ENCODE measurements at places on chromosomes 6 and 20.

GRCh38 chr20:51318058-51318949, 224.2 kb downstream of the NFATC2 start:
- peak; percentile 21 for DNase-seq

DNA sequence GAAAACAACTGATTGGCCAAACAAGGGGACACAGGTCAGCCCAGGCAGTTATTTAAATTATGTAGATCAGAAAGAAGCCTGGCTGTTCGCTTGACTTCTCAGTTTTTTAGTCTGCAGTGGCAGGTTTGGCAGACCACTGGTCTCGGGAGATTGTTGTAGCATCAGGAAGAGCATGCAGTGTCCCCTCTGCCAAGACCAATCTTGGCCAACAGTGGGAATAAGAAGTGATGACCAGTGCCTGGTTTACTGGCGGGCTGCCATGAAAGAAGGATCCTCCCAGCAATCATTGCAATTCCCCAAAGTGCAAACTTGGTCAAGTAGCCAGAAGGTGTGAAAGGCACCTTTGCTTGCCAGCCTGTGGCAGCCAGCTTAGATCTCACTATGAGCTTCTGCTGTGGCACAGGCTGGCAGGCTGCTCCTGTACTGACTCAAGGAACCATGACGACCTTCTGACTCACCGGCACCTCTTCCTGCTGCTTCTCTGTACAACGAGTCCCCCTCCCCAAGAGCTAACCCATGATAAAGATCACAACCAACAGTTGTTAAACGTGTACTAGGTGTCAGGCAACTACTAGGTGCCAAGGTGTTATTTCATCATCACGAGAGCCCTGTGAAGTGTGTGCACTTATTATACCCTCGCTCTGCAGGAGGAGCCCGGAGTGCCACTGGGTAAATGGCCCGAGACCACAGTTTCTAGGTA, 76.8 kb upstream of the DUSP22 start:
- DNase-seq: no peak

DNA sequence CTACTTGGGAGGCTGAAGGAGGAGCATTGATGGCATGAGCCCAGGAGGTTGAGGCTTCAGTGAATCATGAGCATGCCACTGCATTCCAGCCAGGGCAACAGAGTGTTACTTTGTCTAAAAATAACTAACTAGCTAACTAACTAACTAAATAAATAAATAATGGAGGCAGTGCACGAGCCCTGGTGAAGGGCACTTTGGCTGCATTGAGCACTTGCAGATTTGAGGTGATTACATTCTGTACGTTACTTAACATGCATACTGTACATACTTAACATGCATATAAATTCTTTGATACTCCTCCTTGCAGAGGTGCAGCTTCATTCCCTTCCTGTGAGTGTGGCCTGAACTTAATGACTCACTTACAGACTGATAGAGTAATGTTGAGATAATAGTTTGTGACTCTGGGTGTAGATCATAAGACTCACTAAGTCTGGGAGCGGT, 10.7 kb downstream of the HLA-A start:
- DNase-seq: no peak

GRCh38 chr6:167796192-167796981, 30.3 kb upstream of the AFDN start:
- DNase-seq: no peak

GRCh38 chr20:34311118-34312023, 8.2 kb upstream of the AHCY start:
- no peak for DNase-seq

- DNase-seq: no peak
Observed at GRCh38 chr20:3765171-3765882, 2.2 kb downstream of the ADISSP start.

GRCh38 chr6:23213193-23213592, 643.8 kb downstream of the HDGFL1 start:
- no peak for DNase-seq

GRCh38 chr20:59792300-59792699, 141.1 kb downstream of the SYCP2 start:
- no peak for DNase-seq

DNA sequence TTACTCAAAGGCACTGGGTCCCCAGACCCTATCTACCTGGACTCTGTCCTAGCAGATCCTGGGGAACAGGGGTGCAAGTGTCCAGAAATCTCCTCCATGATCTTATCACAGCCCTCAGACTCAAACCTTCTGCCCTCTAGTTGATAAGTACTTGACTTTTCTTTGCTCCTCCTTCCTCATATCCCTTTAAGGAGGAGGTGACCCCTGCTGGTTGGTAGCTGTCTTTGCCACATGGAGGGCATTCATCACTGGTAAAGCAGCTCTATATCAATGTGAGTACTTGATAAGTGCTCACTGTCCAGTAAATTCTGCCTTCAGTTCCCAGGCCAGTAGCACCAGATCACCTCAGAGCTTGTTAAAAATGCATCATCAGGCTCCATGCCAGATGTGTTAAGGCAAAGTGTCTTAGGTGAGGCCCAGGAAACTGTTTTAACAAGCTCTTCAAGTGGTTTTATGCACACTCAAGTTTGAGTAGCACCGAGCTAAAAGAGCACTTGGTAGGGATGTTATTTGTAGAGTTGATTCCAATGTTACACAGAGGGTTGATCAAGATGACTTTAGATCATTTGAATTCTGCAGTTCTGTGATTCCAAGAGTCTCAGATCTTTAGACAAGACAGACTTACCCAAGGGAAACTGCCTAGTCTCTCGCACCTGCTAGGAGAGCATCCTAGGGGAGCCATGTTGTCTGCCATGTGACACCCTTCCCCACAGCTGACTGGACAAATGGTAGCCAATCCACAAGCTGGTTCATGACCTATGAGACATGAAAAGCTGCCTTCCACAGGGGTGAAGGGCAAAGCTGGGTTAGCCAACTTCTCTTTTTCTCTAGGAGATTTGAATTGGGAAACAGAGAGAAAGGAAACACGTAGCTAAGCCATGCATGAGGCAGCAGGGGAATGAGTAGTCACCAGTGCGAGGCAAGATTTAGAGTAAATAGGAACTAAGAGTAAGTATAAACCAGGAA, 18.6 kb downstream of the TREML2 start:
- no peak for DNase-seq

- DNase-seq: no peak
Observed at GRCh38 chr6:2877057-2877882, 25.8 kb downstream of the SERPINB9 start.

GRCh38 chr6:170512249-170512648, 40.9 kb downstream of the PSMB1 start:
- DNase-seq: no peak

DNA sequence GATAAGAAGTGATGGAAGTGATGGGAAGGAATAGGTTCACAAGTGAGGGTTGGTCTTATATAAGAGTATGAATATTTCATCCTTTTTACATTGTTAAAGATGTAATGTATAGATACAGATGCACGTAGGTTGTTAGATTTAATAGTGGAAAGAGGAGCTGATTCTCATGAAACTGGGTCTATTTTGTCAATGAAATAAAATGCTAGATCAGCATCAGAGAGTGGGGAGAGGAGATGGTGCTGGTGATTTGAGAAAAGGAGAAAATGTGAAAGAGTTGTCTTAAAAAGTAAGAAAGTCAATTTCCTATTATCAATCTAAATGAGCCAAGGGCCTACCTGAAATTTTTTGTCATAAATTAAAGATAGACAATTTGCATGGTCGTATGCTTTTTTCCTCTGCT, 82.8 kb upstream of the FYN start:
- no peak for DNase-seq

DNA sequence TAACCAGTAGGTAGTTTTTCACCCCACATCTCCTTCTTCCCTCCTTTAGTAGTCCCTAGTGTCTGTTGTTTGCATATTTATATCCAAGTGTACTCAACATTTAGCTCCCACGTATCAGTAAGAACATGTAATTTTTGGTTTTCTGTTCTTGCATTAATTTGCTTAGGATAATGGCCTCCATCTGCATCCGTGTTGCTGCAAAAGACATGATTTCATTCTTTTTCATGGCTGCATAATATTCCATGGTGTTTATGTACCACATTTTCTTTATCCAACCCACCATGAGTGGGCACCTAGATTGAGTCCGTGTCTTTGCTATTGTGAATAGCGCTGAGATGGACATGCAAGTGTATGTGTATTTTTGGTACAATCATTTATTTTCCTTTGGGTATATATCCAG, 306.8 kb downstream of the NKAIN2 start:
- DNase-seq: no peak

GRCh38 chr6:15429141-15430110, 183.6 kb downstream of the JARID2 start:
- no peak for DNase-seq

GRCh38 chr20:24112360-24112759, 123.8 kb upstream of the GGTLC1 start:
- DNase-seq: no peak

DNA sequence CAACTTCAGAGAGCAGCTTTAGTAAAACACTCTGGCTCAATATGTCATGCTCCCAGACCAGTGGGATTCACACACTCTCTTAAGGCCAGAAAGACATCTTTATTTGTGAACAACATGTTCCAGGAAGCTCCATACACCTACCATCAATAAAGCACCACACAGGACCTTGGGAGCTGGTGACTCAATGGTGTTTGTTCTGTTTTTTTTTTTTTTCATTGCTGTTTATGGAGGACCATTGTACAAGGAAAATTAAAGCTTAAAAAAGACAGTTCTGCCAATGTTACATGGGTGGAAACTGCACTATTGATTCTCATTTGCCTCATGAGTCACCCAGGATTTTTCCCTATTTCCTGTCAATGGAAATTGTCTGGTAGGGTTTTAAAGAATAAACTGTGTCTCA, 36.3 kb upstream of the TENT5A start:
- no peak for DNase-seq

DNA sequence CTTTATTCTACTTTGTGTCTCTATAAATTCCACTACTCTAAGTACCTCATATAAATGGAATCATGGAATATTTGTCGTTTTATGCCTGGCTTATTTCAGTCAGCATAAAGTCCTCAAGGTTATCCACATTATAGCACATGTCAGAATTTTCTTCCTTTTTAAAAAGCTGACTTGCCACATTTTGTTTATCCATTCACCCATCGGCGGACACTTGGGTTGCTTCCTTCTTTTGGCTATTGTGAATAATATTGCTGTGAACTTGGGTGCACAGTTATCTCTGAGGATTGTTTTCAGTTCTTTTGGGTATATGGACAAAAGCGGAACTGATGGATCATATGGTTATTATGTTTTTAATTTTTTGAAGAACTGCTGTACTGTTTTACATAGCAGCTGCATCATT, 39.1 kb upstream of the ME1 start:
- DNase-seq: no peak

DNA sequence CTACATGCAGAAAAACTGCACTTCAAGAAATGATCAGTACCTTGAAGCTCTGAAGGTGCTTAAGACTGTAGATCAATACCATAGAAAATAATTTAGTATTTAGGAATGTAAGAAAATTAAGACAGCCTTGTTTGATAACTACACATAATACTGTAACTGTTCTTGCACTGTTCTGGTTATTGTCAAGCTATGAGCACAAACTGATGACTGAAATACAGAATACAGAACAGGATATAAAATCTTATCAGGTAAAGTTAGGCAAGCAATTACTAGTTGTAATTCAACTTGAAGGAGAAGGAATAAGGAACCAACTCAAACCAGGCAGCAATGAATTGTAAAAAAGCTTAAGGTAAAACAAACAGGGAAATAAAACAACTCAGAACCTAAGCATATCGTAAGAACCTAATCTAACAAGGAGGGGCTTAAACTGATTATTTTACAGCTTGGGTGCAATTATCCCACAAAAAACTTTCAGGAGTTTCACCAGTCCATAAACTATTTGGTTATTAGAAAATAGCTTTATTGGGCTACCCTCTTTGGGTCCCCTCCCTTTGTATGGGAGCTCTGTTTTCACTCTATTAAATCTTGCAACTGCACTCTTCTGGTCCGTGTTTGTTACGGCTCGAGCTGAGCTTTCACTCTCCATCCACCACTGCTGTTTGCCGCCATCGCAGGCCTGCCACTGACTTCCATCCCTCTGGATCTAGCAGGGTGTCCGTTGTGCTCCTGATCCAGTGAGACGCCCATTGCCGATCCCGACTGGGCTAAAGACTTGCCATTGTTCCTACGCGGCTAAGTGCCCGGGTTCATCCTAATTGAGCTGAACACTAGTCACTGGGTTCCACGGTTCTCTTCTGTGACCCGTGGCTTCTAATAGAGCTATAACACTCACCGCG, 97.7 kb downstream of the ATG5 start:
- DNase-seq: no peak

DNA sequence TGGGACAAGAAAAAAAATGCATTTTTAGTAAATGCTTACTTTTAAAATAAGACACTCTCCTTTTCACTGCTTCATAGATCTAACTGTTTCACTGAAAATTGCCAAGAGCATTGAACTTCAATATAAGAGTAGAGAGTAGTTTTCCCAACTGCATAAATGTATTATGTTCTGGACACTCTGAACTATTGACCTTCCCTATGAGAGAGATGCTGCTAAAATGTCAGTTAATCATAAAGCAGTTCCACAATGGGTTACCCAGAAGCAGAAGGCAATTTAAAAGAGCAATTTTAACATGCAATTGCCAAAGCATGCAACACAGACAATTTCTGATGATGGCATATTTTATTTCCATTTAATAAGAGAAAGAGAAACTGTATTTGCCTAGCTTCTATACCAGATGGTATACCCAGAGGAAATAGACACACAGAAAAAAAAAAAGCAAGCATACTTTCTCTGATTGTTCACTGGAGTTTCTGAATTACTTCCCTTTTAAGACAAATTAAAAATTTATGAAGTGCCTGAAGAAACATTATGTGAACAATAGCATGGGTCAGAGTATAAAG, 279.1 kb upstream of the THEMIS start:
- no peak for DNase-seq

- no peak for DNase-seq
Observed at GRCh38 chr20:41170386-41171105, 33.2 kb downstream of the PLCG1 start.

- no peak for DNase-seq
Observed at GRCh38 chr6:43951063-43951755, 176.0 kb downstream of the MRPL14 start.

DNA sequence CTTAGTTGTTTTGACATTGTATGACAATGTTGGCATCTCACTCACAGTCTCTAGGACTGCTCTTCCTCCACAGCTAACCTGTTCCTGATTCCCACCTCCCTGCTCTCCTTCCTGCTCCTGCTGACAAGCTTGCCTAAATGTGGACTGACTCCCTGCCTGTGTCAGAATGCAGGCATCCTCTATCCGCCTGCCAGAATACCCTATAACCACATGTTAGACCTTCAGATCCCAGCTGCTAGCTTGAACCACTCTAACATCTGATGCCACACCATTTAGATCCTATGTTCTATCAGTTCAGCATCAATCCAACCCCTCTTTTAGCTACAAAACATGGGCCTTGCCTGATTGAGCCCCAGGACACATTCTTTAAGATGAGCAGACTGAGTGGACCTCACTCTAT, 12.2 kb downstream of the FILIP1 start:
- no peak for DNase-seq

- DNase-seq: no peak
Observed at GRCh38 chr6:5159162-5159561, 74.0 kb downstream of the PPP1R3G start.

GRCh38 chr6:124573953-124574352, 388.3 kb upstream of the RNF217 start:
- no peak for DNase-seq

GRCh38 chr6:158149641-158150040, 18.4 kb downstream of the SERAC1 start:
- DNase-seq: no peak

Measured in stimulated activated naive CD4-positive, alpha-beta T cell (primary cell).